ENCODE measurements at places on chromosomes 12 and 14.
A peak's percentile ranks its signal among the peaks of the same experiment; 100 is the strongest.

DNA sequence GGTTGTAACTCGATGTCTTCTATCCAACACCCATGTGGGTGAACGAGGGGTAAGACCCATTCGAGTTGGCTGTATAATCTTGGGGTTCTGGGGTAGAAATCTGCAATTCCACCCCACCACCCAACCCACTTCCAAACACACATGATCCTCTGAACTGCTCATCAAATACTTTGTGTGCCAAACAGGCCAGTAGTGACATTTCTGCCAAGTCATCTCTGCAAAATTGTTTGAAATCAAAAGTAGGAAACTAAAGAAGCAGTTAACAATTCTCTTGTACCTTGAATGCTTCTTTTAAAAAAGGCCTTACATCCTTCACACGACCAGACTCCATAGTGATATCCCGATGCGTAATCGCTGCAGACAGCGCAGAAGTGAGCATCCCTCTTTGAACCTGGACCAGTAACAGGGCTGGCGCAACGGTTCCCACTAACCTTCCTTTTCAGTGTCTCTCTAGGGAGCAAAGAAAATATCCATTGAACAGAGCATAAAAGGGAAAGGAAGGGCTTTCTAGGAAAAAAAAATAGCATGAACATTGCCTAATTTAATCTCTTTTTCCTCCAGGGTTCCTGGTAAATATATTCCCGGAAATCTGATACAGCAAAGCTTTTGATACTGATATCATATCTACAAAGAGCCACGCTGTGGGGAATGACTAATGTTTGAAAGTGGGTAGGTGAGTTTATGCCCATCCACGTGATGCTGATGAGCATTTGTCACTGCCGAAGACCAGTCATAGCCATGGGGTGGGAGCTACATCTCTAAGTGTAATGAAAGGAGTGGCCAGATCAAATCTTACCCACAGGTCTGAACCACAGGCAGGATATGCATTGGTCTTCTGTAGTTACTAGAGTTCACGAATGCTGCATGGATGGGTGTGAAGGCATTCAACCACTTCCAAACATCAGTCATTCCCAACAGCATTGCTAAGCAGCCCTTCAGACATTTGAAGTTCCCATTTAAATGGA lies 14.2 kb downstream of the ESR2 start:
- no peak for DNase-seq

DNA sequence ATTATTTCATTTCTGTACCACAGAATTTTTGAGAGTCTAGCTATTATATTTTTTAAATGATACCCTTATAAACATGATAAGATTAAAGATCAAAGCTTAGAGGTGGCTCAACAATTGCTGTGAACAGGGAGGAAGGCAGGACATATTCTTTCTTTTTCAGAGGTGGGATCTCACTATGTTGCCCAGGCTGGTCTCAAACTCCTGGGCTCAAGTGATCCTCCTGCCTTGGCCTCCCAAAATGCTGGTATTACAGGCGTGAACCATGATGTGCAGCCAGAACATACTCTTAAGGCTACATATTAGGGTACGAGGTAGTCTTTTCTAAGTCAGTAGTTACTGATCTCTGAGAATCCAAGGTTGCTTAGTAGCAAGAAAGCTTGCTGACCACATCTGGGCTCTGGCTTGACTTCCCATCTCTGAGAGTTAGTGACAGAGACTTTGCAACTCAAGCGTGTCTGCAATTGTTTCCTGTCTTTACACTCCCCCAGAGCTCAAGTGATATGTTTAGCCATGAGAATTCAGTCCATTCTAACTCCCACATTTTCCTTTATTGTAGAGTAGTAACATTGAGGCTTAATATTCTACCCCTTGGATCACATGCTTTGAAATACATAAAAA lies 8.6 kb downstream of the RAB5B start:
- DNase-seq: no peak

DNA sequence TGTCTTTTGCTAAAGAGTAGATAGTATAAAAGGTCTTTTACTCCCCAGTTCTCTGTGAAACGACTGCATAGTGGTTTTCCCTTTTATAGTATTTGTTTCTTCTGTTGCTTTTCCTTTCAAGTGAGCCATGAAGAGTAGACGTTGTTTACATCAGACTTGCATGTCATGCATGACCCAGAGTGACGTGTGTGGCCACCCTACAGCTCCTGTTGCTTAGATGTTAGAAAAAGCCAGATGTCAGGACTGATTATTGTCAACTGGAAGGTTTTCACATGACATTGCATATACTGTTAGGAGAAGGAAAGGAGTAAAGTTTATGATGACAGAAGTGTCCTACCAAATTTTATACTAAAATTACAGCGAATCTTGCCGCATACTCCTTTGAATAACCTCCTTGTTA lies 1.3 kb upstream of the RD3L start:
- no peak for DNase-seq

GRCh38 chr14:61570549-61571290 lies 124.6 kb upstream of the HIF1A start:
- DNase-seq: no peak

DNA sequence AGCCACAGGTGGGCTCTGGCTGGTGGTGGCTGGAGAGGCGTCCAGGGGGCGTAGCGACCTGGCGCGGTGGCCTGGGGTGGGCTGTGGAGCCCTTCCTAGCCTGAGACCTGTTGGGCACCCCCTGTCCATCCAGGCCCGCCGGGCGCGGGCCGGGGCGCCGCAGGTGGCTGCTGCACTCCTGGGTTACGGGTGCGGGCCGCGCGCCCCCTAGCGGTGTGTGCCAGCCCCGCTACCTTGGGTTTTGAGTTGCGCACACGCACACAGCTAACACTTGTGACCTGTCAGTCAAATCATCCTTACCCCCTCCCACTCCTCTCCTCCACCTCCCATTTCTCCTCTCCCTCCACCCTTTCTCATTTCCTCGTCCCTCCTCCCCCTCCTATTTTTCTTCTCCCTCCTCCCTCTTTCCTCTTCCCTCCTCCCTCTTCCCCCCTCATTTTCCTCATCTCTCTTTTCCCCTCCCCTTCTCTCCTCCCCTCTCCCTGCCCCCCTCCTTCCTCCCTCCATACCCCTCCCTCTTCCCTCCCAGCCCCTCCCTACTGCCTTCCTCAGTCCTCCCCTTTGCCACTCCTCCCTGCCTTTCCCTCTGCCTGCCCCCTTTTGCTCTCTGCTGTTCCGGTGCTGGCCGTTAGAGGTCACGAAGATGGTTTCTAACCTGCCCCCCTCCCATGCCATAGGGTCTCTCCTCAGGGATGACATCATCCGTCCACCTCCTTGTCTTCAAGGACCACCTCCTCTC lies 2.3 kb downstream of the MEG3 start:
- DNase-seq: no peak

DNA sequence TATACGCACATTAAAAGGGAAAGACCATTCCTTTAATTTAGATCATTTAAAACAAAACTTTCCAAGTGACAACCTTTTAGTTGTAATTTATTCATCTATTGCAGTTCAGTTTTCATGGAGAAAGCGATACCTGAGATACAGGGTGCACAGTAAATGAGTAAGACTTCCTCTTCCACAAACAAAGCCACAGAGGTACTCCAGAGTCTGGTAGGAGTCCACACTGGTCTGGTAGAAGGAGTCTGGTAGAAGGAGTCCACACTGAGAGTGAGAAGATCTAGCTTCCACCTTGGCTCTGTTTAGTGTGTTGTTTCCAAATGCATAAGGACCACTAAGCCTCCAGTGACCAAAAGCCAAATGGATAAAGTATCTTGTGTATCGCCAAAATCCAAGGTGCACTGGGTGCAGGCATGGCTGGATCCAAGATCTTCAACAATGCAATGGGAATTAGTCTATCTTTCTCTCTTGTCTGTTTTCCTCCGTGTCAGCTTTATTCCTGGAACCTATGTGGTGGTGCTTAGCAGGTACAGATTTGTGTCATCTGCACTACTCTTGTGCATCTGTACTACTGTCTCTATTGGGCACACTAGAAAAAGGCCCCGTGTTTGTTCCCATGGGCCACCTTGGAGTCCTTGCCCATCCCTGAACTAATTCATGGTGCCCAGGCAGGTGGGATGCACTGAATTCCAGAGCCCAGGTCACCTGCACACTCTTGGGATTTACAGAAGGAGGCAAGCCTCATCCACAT lies 331.1 kb downstream of the BCL11B start:
- no peak for DNase-seq

DNA sequence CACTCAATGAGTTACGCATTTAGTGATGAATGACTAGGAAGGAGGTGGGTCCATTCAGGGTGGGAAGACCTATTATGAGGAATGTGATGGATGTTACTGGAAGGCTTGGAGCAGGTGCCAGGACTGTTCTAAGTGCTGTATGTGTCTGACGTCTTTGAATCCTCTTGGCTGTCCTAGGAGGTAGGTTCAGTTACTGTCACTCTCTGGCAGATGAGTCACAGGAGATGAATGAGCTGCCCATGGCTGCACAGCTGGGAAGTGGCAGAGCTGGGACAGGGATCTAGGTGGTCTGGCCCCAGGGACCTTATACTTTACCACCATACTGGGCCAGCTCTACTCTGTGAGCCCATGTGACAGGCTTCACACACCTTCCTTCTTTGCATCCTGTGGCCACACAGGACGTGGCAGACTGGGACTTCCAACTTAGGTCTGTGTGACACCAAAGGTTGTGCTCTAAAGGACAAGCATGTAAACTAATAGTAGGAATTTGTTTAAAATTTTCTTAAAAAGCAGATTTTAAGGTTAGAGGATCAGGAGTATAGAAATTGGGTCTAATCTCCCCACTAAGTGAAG lies 24.0 kb downstream of the TCTN1 start:
- no peak for DNase-seq

DNA sequence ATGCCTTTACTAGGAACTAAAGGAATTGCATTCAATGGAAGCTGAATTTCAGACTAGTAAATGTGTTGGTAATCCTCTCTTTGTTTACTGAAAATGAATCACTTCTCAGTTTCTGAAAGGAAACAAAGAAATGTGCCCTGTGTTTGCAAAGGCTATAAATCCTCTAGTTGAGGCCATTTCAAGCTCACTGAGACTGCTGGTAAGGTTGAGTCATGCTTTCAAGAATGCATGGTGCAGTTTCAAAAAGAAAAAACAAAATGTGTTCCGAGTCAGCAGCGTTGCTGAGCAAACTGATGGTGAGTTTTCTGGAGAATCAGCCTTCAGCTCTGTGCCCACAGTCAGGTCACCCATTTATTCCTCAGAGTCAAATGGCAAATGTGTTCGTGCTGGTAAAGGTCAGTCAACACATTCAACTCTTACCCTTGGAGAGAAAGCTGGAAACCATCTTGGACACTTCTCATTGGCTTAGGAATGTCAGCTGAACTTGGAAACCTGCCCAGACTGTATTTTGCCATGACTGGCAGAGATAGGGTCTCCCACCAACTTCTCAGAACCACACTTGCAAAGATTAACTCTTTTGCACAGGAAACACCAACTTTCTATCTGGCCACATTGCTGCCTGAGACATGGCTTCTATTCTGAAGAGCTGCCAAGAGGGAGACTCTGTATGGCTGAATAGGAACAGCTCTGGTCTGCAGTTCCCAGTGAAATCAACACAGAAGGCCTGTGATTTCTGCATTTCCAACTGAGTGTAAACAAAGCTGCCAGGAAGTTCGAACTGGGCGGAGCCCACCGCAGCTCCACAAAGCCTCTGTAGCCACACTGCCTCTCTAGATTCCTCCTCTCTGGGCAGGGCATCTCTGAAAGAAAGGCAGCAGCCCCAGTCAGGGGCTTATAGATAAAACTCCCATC lies 484.4 kb downstream of the ATP23 start:
- DNase-seq: peak; percentile 46
